Vagina (tissue), 2 donors: ENCODE measurements at places on chromosomes 12 and 14.

DNA sequence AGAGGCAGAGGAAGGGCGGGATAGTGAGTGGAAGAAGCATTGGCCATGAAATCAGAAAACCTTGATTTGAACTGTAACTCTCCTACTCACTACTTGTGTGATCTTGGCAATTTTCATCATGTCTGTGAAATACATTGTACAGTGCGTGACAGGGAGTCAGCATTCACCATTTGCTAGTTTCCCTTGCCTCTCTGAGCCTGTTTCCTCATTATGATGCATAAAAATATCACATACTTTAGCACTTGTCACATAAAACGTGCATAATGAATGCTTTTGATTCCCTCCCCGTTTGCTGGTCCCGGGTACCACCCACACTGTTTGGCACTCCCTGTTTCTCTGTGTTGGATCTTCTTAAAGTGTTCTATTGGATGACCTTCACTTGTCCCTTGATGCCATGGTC, 101.1 kb upstream of the FRMD6 start:
- no peak for DNase-seq

- DNase-seq, result no peak
These were observed 11.3 kb downstream of the NFATC4 start for GRCh38 chr14:24378981-24379906.

DNA sequence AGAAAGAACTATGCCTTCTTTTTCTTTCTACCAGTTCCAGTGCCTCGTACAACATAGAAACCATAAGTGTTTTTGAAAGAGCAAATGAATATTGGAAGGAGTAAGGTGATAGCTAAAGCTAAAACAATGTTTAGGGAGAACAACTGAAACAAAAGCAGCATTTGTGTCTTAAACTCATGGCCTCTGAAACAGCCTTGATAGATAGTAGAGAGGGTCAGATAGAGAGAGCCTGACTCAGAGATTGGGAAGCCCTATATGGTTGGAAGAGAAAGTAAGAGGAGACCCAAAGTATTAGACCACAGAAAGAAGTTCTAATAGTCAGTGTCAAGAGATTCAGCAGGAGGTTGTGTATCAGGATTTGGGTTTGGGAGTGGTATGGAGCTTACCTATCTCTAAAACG, 79.6 kb upstream of the IFNG-AS1 start:
- DNase-seq, result no peak

- no peak for DNase-seq
These were observed 11.7 kb downstream of the RPS26 start for GRCh38 chr12:56053407-56053893.

DNA sequence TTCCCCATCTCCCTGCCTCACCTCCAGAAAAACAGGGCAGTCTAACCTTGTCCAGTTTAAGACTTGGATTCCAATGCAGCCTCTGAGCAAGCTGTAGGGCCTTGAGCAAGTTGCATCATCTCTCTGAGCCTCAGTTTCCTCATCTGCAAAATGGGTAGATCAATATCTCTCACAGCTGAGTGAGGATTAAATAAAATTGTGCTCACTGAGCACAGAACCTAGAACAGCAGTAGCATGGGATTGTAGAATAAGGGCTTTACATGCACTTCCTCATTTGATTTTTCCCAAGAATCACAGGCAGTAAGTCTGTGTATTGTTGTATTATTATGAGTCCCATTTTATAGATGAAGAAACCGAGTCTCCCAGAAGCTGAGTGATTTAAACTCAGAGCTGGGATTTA, 2.0 kb downstream of the DTX1 start:
- DNase-seq, result no peak
